Choroid plexus epithelial cell (primary cell): ENCODE measurements at places on chromosomes 5 and 9.

- DNase-seq, result no peak
Observed at GRCh38 chr9:91944711-91945110, 5.3 kb downstream of the ROR2 start.

GRCh38 chr9:126125577-126125976 lies 201.1 kb upstream of the MVB12B start:
- no peak for DNase-seq

GRCh38 chr9:129708793-129709192 lies 43.3 kb downstream of the PRRX2 start:
- DNase-seq, result no peak

DNA sequence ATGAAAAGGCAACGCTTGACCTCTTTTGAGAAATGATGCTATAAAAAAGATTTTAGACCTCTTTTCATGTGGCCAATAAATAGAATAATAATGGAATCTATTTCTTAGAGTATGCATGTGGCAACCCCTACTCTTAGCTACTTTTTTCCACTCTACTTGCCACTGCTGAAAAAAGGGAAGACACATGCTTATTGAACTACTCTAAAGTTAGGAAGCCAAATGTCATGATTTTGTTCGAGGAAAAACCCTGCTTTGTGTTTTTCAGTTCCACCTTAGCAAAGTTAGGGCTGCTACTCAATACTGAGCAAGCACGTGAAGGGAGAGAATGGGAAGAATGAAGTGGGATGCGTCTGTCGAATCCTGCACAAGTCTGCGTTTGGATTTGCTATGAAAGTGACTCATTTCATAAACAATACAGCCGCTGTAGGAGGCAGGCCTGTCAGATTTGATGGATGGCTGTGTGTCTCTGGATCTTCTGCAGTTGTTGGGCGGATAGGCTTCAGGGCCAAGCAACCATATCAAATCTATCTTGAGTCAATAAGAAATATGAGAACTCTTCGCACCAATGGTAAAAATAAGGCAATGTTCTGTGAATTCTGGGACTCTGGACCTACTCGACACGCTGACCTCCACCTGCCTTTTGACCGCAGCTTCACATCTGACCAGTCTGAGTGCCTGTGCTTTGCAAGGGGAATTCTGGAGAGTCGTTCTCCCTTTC lies 333.6 kb downstream of the PIK3R1 start:
- no peak for DNase-seq

- no peak for DNase-seq
Observed at GRCh38 chr9:72627147-72627546, 105.7 kb downstream of the TMC1 start.

DNA sequence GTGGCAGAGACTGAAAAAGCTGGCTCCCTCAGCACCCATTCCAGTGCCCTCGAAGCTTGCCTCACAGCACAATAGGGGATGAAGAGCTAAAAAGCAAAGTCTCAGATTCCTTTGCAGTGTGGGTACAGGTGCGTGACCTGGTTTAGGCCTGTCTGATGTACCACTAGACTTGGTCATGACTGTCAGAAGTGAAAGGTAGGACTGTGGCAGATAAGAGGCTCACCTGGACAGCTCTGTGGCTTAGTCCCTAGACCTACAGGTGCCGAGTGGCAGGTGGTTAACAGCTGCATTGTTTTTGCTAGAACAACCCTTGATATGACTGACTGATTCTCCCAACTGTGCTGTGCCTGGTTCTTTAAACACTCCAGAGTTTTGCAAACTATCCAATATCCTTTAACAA lies 14.7 kb upstream of the SFXN1 start:
- DNase-seq, result no peak

- no peak for DNase-seq
Observed at GRCh38 chr9:19554529-19554928, 145.7 kb downstream of the ACER2 start.

DNA sequence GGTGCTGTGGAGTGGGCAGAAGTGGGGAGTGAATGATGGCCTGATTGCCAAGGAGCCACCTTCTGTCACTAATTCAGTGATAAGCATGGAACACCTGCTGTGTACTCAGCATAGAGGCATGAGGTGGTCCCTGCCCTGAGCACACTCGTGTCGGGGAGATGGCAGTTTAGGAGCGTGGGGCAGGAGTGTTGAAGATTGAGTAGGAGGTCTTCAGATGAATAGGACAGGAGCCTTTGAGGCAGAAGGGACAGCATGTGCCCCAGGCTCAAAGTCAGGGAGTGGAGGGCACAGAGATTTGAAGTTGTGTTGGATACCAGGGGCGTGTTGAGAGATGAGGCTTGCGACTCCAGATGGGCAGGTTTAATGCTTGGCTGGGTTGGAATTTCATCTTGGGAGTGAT lies 55.0 kb downstream of the ZNF618 start:
- no peak for DNase-seq

DNA sequence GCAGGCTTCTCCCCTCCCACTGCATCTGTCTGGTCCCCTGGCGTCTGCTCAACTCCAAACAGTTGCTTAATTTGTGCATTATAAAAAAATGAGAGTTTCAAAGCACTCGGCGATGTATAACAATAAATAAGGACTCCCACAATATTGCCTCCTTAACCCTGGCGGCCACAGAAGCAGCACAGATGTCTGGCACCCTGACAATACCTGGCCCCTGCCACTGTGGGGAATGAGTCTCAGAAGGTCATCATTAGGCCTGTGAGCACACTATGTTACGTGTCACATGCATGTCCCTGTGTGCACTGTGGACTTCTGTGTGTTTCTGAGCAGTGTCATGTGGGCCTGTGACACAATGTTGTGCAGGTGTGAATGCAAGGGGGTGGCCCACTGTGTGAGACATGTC lies 236.5 kb downstream of the PBX3 start:
- DNase-seq, result no peak
